Left renal pelvis (tissue), 4 donors: ENCODE measurements at places on chromosomes 1 and 21. TPM values are rescaled to one million over a fixed set of nuclear protein-coding genes. Genes with fewer than 3 reads are reported as not detected.

DNA sequence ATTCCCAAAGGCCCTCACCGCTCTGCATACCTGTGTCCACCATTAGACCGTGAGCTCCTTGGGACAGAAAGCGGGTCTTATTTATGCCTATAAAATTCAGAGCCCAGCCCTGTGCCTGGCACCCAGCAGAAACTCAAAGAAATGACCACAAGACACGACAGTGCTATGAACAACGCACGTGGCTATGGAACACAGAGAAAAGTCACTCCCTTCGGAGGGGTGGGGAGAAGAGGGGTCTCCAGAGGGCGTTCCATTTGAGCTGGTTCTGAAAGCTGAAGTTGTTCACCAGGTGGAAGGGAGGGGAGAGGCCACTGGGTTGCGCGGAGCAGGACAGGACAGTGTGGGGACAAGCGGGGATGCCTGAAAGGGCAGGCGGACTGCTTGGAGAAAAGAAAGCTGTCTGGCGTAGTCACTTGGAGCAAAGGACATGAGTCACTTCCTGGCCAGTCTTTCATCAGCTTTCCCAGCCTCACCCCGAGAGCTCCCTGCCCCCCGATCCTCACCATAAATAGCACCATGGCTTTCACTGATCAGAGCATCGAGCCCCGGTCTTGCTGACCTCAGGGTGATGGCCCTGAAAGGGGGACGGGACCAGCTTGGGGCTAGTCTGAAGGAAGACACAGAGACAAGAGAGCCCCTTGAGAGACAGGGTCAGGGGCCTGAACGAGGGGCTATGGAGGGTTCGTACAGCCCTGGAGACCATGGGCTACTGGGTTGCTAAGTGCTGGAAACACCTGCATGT is 28.5 kb downstream of the ECE1 start:
- DNase-seq: no peak

DNA sequence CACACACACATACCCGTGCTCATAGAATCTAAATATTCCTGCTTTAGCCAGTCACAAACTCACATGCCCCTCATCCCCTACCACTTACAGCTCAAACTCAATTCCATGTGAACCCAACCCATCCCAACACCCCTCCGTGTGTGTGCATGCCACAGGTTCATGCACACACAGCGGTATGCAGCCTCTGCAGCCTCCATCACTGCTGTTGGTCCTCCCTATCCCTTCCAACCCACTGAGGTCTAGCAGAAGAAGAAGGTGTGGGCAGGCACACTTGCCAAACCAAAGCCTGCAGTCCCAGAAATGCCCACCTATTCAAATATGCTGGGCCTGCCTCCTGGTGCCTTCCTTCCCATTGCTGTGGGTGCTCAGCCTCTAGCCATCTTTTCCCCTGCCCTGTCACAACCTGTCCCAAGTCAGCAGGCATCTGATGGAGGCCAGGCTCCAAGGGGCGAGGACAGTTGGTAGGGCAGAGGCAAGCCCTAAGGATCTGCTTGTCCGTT is 26.2 kb downstream of the SLC2A1 start:
- no peak for DNase-seq

DNA sequence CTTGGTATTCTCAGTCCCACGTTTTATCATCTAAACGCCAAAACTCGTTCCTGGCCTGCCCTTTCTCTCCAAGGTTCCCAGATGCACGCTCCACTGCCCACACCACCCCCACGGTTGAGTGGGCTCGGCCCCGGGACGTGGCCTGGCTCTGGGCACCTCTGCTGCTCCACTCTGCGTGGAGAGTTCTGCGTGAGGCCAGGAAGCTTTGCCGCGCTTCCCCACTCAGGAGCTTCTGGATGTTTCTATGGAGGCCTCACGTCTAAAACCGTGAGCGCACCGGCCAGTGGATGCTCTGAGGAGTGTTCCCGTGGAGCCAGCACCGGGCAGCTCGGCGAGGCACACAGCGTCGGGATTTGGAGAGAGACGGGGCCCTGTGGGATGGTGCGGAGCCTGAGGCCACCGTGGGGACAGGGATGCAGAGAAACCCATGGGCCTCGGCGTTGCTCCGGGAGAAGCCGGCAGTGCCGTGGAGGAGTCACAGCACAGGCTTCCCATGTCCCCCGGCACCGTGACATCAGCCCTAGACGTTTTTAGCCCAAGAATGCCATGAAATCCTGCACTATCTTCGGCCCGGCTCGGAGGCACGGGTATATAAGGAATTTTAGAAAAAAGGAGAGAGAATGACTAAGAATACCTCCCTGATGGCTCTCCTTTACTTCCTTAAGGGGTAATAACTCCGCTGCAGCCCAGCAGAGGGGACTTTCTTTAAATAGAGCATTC is 125.9 kb downstream of the PRDM16 start:
- no peak for DNase-seq

- DNase-seq: no peak
Observed at GRCh38 chr1:235265900-235266299, 62.1 kb downstream of the ARID4B start.

The IQCC gene
- polyA plus RNA-seq: 8.0 TPM
